Cardiac ventricle fibroblast (primary cell): ENCODE measurements at places on chromosomes 7 and 10. TPM values are rescaled to one million over a fixed set of nuclear protein-coding genes. Genes with fewer than 3 reads are reported as not detected.

TWIST1 gene
- 20.8 and 31.5 TPM in 2 replicates for total RNA-seq

LIPN gene
- not detected in 2 replicates for total RNA-seq

ZCCHC24 gene
- 87.0 and 88.7 TPM in 2 replicates for total RNA-seq

MYPN gene
- total RNA-seq: 0.05 and 0.12 TPM in 2 replicates

DNAJC12 gene
- 6.7 and 8.3 TPM in 2 replicates for total RNA-seq

CNNM1 gene
- total RNA-seq: 0.05 and 0.06 TPM in 2 replicates

RRP12 gene
- 13.1 and 23.2 TPM in 2 replicates for total RNA-seq

KLF14 gene
- not detected in 2 replicates for total RNA-seq

IDI2 gene
- not detected in 2 replicates for total RNA-seq

FAM20C gene
- 142 TPM in 2 replicates for total RNA-seq

SLC26A4 gene
- total RNA-seq: 0.05 and 0.44 TPM in 2 replicates

DDX21 gene
- 35.6 and 39.4 TPM in 2 replicates for total RNA-seq

PPIA gene
- 1,805 and 1,884 TPM in 2 replicates for total RNA-seq

TCERG1L gene
- total RNA-seq: not detected in 2 replicates

REPIN1 gene
- 25.9 and 41.2 TPM in 2 replicates for total RNA-seq
